Activated CD4-positive, CD25-positive, alpha-beta regulatory T cell (primary cell): ENCODE measurements at places on chromosomes 5 and 9.

GRCh38 chr9:76219560-76220151, 174.6 kb downstream of the RFK start:
- no peak for DNase-seq

DNA sequence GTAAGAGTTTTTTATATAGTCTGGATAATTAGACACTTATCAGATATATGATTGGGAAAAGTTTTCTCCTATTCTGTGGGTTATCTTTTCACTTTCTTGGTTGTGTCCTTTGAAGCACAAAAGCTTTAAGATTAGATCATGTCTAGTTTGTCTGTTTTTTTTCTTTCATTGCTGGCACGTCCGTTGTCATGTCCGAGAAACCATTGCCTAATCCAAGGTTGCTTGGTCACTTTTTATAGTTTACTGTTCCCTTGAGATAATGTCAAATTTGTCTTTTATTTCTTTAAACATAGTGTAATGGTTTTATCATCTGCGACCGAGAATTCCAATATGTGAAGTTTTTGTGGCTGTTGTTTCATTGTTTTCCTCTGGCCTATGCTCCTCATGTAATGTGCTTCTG, 28.8 kb downstream of the GARNL3 start:
- DNase-seq, result no peak

DNA sequence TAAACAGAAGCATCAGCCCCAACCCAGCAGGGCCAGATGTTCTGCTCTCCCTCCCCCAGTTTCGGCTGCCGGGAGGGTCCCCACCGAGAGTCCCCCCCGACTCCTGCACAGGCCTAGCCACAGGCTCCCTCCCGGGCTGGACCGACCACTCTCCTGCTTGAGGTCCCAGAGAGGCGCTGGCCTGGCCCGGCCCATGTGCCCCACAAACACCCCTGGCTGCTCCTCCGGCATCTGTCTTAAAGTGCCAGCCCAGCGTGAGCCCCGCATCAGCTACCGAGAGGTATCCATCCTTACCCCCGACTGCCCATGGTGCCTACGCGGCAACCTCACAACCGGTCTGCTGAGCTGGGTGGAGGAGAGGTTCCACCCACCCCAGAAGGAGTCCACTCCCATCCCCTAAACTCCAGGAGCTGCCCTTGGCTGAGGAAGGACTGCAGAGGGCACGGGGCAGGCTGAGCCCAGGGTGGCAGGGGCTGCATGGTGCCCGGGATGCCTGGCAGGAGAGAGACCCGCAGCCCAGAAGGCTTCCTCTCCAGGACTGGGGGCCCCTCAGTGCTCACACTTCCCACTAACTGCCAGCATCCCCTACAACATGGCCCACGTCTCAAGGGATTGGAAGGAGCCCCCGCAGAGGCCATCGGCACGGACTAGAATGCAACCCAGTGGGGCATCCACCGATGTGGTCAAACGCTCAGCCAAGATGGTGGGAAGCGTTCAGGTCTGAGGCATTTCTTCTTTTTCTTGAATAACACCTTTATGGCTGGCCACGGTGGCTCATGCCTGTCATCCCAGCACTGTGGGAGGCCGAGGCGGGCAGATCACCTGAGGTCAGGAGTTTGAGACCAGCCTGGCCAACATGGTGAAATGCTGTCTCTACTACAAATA, 15.6 kb upstream of the EGFL7 start:
- no peak for DNase-seq

- DNase-seq, result no peak
Observed at GRCh38 chr5:95410279-95410678, 19.1 kb downstream of the FAM81B start.

GRCh38 chr9:126397056-126397455, 70.4 kb downstream of the MVB12B start:
- DNase-seq, result peak; percentile 45

DNA sequence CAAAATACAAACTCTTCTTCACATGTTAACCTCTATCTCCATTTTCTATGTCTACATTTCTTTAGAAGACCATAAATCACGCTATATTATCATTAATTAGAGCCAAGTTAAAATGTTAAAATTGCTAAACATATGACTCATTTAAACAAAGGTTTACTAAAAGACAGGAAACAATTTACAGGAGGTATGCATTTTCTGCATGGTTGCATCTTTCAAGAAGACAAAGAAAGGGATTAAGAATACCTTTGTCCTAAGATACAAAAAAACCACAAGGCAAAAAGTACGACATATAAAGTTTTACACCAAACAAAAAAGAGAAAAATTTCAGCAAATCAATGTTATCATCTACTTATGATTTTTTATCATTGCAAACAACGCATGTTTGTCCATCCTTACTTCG, 324.4 kb downstream of the PDE4D start:
- no peak for DNase-seq

DNA sequence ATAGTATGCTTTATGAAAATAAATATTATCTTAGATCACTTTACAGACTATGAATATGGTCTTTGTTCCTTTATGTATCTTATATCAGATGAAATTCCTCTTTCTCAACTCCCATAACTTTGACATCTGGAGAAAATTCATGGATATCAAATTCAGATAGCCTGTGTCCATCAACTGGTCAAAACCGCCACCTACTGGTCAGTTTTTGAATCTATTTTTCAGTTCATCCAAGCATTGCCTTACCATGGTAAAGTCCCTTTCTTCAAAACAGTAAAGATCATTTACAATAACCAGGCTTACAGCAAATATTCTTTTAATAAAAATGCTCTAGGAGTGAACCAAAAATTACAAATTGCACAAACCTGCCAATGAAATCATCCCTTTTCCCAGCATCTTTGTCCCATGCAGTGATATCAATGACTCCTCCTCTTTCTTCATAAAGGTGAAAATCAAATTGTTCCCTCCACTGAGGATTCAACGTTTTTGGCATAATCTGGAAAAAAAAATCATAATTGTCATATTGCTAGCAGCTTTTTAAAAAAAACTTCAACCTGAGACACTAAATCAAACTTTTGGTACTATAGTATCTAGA, 290.5 kb downstream of the SLF1 start:
- DNase-seq, result no peak

DNA sequence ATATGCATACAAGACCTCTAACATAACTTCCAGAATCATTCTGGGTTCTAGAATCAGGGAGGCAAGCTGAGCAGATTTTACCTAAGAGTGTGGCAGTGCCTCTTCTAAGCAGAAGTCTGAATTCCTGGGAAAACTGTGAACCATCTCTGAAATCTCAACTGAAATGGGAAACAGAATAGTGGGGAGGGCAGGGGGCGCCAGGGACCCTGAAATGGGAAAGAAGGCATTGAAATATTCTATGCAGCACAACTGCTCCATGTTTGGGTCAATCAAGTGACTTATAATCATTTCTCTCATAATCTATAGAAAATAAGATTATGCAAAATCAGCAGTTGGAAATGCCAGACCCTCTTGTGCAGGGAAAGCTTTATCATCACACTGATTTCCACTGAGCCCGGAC, 156.1 kb downstream of the EBF1 start:
- no peak for DNase-seq

GRCh38 chr5:134879456-134879855, 5.3 kb downstream of the TXNDC15 start:
- DNase-seq, result no peak

DNA sequence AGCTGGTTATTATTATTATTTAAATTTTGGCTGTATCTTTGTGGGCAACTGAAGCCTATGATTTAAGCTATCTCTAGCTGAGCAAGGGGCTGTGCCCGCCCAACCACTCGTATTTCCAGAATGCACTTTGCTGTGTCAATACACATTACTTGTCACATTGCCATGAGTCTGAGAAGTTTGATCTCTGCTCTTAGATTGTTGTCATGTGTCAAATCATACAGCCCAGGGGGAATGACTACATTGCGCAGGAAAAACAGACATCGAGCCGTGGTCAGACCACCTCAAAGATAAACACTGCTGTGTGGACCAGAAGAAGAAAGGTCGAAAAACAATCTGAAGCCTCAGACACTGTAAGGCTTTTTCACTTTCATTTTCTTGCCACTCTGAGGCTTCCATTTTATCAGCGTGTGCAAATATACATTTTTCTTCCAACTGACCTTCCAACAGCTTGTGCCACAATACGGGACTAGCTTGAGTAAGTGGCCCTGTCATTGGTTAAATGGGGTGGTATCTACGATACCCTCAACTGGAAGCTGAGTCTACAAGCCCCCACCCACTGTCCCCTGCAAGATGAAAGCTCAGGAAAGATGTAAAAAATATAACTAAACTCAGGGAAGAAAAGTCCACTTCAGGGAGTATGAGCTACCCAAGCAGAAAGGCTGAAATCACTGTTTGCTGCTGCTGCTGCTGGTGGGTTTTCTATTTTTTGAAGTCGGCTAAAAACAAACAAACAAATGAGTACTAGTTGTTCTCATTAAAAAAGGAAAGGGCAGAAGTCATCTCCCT, 603.0 kb downstream of the BNC2 start:
- no peak for DNase-seq

DNA sequence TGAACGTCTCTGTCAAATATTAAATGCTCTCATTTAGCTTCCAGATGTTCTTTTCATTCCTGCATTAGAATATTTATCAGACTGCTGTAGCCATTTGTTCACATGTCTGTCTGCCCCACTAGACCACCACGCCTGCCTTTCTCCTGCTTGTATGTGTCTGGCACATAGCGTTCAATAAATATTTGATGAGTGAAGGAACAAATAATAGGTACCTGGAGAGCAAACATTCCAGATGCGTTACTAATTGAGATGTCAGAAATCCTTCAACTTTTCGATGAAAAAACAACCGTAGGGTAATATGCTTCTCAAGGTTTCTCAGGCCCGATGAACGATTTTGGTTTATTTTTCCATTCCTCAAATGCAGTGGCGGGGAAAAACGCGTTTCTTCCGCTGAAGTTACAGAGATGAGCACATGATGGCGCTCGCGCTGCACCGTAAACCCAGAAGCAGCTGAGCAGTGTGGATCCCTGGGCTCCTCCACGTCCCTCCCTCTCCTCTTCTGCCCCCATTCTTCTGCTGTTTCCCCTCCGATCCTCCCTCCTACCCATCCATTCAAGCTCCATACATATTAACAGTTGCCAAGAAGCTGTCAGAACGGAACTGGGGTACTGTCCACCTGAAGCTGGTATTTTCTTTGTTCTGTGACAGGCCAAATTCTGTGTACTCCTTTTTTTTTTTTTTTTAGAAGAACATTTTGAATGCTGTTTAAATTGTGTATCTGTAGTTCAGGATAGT, 245.4 kb downstream of the MPDZ start:
- DNase-seq, result no peak

DNA sequence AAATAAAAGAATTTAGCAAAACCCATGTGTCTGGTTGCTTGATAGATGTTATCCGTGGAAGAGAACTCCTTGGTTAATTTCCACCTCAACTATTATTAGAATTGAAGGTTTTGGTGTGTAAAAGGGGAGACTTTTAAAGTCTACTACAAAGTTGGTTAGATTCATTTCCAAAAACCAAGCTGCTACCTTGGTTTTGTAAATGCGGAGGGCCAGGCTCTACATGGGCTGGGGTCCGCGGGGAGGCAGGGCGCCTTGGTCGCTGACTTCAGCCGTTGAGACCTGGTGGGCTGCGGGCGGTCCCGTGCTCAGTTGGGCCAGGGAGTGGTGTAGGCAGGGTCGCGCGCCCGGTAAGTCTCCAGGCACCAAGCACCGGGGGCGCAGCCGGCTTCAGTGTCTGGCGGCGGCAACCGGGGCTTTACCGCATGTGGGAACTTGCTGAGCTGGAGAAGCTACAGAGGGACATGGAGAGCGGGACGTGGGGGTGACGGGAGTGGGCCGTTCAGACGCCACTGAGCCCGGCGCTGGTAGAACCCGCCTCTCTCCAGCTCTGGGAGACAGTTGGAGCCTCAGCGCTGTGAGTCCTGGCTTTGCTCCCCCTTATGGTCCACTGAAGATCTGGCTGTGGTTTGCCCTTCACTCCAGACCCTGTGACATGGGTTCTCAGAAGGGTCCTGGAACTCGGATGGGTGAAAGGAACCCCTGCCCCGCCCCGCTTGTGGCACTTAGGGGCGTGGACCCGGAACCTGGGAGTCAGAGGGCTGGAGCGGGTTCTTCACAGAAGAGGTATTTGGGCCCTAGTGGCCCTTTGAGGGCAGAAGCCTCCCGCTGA, 11.8 kb downstream of the NR2F1 start:
- no peak for DNase-seq

GRCh38 chr9:126844085-126844484, 16.4 kb upstream of the ZBTB34 start:
- DNase-seq, result no peak

DNA sequence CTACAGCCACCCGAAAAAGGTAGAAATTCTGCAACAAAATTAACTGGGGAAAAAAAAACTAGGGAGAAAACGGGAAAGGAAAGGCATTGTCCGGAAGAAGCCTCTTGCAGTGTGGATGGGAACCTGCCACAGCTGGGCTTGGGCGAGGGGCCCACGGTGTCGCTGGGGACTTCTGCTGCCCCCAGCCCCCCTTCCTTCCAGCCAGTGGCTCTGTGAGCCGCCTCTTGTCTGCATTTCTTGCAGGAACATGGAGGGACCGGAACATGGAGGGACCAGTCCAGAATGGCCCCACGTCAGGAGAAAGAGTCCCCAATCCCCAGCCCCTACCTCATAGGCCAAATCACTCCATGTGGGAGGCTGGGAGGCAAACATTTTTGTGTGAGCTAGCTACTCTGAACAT, 36.9 kb upstream of the EXOC3 start:
- DNase-seq, result no peak

DNA sequence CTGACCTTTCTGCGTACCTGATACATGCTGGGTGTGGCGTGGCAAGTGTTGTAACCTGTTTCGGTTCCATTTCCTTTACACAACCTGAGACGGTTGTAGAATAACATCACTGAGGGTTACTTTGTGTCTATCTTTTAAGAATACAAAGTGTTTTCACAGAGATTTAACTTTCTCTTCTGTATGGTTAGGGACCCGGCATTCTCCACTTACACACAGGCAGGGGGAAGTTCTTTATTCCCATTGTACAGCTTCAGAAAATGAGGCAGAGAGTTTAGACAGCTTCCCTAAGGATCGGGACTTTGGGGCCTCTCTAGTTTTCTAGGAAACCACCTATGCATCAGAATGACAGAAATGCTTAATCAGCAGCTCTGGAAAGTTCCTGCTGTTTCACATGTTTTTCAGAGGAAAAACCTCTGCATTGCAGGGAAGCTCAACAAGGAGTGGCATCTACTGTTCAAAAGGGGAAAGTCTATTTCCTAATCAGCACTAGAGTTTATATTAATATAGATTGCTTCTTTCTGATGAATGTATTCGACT, 41.3 kb downstream of the CAST start:
- no peak for DNase-seq

GRCh38 chr5:60959156-60959555, 14.2 kb downstream of the NDUFAF2 start:
- DNase-seq, result no peak

- DNase-seq, result no peak
Observed at GRCh38 chr5:90518661-90519060, 10.7 kb downstream of the LYSMD3 start.

GRCh38 chr9:107251756-107252322, 31.2 kb upstream of the RAD23B start:
- DNase-seq, result no peak
